Erythroblast (primary cell): ENCODE measurements at places on chromosomes 6 and 20.

GRCh38 chr6:106520711-106521401 is 108.4 kb downstream of the RTN4IP1 start:
- peak; percentile 82 for DNase-seq

DNA sequence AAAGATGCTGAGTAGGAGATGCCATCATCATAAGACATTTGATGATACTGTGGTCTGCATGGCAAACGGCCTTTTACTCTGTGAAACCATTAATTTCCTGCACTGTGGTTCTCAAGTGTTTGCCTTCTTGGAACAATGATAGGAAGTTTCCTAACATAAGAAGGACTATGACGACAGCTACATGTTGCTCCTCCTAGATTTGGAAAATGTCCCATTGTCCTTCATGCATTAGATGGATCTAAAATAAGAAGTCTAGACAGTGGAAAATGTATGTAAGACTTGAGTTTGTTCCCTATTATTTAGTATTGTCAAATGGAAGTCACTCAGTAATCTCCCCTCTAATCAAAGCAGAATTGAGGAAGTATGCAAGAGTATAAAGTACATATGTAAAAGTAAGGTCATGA is 98.5 kb upstream of the TMEM170B start:
- no peak for DNase-seq

DNA sequence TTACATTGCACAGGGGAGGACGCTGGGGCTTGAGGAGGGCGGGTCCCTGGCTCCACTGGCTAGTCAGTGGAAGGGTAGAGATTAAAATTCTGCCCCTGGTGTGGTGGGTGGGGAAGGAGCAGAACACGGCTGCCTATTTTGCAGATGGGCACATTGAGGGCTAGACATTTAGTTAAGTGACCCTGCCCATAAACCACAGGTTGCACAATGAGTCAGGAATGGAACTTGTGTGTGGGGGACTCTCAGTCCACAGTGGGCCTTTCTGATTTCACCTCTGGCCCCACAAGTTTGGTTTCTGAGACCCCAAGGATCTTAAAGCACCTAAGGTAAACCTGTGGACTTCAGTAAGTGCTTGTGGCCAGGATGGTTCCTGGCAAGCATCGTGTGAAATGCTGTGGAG is 22.0 kb upstream of the CCDC167 start:
- DNase-seq: no peak

GRCh38 chr6:156347246-156347645 is 429.9 kb upstream of the ARID1B start:
- DNase-seq: no peak

DNA sequence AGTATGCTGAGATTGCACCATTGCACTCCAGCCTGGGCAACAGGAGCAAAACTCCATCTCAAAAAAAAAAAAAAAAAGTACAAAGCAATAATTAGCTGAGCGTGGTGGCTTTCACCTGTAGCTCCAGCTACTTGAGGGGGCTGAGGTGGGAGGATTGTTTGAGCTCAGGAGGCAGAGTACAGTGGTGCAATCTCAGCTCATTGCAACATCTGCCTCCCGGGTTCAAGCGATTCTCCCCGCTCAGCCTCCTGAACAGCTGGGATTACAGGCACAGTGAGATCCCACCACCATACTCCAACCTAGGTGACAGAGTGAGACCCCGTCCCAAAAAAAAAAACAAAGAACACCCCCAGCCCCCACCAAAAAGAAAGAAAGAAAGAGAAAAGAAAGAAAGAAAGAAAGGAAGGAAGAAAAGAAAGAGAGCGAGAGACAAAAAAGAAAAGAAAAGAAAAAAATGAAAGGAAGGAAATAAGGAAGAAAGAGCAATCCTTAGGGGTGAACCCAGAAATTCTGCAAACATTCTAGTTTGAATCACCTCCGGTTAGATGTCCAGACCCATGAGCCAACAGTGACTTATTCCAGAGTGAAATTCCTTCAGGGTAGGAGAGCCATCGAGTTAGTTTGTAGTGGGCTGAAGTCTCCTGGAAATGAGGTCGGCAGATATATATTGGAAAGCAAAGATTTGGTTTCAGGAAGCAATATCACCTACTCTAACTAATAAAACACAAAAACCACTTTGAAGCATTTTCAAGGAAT is 3.2 kb upstream of the RIPOR3 start:
- no peak for DNase-seq

- DNase-seq: no peak
Measured at GRCh38 chr20:1882026-1882425, 13.2 kb upstream of the SIRPA start.
